Tongue (tissue), 3 donors: ENCODE measurements at places on chromosomes 6 and 20. TPM values are rescaled to one million over a fixed set of nuclear protein-coding genes. Genes with fewer than 3 reads are reported as not detected.

Gene GPANK1
- 18.0 TPM for total RNA-seq

Gene RBM38
- total RNA-seq = 74.0 TPM

Gene KIAA1755
- 5.0 TPM for total RNA-seq

Gene TMEM244
- total RNA-seq = 2.3 TPM

Gene TCP11
- total RNA-seq = not detected

Gene MPIG6B
- total RNA-seq = not detected

Gene BTN1A1
- total RNA-seq = not detected

Gene C6orf163
- total RNA-seq = 2.7 TPM

Gene EYS
- 1.0 TPM for total RNA-seq

Gene ZSCAN16
- total RNA-seq = 3.5 TPM

Gene OR2H1
- total RNA-seq = not detected

Gene SUMO4
- total RNA-seq = 5.5 TPM

Gene HLA-DMB
- total RNA-seq = 6.6 TPM

Gene RBM24
- total RNA-seq = 201 TPM

Gene CDS2
- total RNA-seq = 33.1 TPM

Gene GPR6
- 0.41 TPM for total RNA-seq

Gene FAM120B
- 32.8 TPM for total RNA-seq

Gene ZC2HC1B
- not detected for total RNA-seq

Gene NNAT
- 24.1 TPM for total RNA-seq

Gene GRIK2
- 3.1 TPM for total RNA-seq

Gene JPH2
- total RNA-seq = 188 TPM

Gene ADAT2
- 9.3 TPM for total RNA-seq

Gene C20orf141
- not detected for total RNA-seq

Gene RAET1L
- total RNA-seq = 3.3 TPM

Gene DNPH1
- total RNA-seq = 33.0 TPM

Gene PLCB1
- total RNA-seq = 30.9 TPM

Gene FOXQ1
- total RNA-seq = 6.4 TPM

Gene WFDC2
- 16.6 TPM for total RNA-seq

Gene TP53INP2
- total RNA-seq = 10.4 TPM

Gene GPSM3
- total RNA-seq = 1.5 TPM

Gene HCK
- 3.7 TPM for total RNA-seq

Gene KCNB1
- total RNA-seq = 9.8 TPM

Gene ADGB
- total RNA-seq = 0.10 TPM

Gene CRISP2
- not detected for total RNA-seq

Gene ECT2L
- 0.31 TPM for total RNA-seq

Gene DNAH8
- 3.0 TPM for total RNA-seq

Gene ELMO2
- 51.3 TPM for total RNA-seq

Gene BNIP5
- total RNA-seq = not detected

Gene SEC63
- total RNA-seq = 60.0 TPM

Gene OPRM1
- total RNA-seq = 0.92 TPM

Gene ARHGAP40
- 7.1 TPM for total RNA-seq

Gene CGA
- 1.9 TPM for total RNA-seq

Gene NRSN1
- 0.51 TPM for total RNA-seq

Gene EFCAB8
- 2.3 TPM for total RNA-seq

Gene TPD52L1
- 75.4 TPM for total RNA-seq

Gene SLC22A2
- total RNA-seq = 0.62 TPM

Gene CCN6
- not detected for total RNA-seq

Gene LRP11
- total RNA-seq = 38.5 TPM

Gene CTCFL
- total RNA-seq = not detected

Gene SFTA2
- not detected for total RNA-seq

Gene RAET1E
- total RNA-seq = 8.8 TPM

Gene KIAA0408
- total RNA-seq = 33.1 TPM

Gene PHACTR3
- 8.5 TPM for total RNA-seq

Gene NKX2-2
- total RNA-seq = 0.21 TPM

Gene CRISP3
- 100 TPM for total RNA-seq

Gene GJA1
- 102 TPM for total RNA-seq

Gene LSM2
- 20.8 TPM for total RNA-seq

Gene MAP7
- 6.1 TPM for total RNA-seq
